ENCODE measurements at places on chromosomes 5 and 9. TPM values are rescaled to one million over a fixed set of nuclear protein-coding genes. Genes with fewer than 3 reads are reported as not detected.

DNA sequence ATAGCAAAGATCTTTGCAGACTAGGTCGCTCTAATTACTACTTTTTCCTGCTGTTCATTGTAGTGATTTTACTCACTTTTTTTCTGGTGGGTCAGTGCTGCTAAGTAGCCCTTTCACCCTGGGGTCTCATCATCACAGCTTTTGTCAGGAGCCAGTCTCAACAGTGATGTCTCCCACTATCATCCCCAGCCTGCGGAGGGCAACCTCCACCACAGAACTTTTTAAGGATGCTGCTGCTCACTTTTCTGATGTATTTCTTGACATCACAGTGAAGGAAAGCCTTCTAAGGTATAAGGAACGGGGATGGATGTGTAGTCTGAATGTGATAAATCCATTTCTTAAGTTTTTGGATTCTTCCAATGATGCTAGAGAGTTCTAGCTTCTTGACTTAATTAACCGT lies 242.5 kb upstream of the RIOK2 start:
- no peak for DNase-seq

- no peak for DNase-seq
Measured at GRCh38 chr5:68266457-68266856, 50.9 kb downstream of the PIK3R1 start.

DNA sequence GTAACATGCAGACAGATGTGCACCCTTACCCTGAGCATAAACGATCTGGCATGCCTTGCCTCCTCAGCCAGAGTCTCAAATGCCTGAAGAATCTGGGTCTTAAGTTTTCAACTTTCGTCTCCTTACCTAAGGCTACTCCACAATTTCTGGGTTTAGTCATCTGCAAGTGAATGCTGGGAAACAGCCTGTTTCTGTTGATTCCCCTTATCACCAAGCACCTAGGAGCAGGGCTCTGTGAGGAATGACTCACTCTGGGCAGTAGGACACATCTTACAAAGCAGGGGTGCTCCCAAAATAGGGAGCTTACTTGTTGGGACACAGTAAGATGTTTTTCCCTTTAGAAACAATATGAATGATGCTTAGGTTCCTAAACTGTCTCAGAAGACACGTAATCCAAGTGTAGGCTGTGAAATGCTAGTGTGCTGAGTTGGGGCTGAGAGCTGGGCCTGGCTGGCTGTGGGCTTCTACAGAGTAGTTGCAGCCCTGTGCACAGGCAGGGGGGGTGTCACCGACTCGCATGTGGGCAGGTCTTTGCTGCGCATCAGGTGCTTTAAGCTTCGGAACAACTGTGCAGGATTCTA lies 58.0 kb downstream of the DAP start:
- DNase-seq: peak; percentile 82

GRCh38 chr9:127004946-127005769 lies 90.6 kb downstream of the RALGPS1 start:
- no peak for DNase-seq

DNA sequence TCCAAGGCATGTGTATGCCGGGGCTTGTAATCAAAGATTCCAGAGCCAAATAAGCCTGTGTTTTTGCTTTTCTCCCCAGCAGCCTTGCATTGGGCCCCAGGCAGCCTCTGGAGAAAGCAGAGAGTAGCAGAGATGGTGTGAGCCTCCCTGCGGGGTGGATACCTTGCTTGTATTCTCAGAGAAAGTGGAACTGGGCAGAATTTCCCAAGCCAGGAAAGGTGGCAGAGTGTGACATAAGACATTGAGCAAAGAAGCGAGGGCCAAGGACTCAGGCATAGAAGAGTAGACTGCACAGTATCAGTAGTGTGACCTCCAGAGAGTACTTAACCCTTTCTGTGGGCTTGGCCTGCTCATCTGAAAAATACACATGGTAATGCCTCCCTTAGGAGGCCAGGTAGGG lies 1.6 kb upstream of the GSN start:
- no peak for DNase-seq

DNA sequence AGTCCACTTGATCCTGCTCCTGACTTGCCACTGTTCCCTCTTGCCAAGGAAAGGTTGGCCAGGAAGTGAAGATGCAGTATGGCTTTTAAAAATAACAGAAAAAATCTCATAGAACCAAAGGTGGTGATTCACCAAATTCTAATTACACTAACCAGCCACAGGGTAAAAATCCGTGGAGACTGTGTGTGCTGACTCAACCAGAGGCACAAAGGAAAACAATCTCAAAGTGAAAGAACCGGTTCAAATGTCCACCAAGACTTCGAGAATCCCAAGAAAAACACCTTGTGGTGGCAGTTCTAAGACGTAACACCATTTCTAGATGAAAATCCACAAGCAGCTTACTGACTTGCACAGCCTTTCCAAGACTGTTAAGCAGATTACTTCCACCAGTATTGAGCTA lies 279.1 kb downstream of the TLE1 start:
- DNase-seq: peak; percentile 87

ADAMTS16 gene
- 3.4 TPM for total RNA-seq

CA9 gene
- total RNA-seq: not detected

All from A172 (cell line).